GDM1 (cell line): ENCODE measurements at places on chromosomes 1 and 21.

DNA sequence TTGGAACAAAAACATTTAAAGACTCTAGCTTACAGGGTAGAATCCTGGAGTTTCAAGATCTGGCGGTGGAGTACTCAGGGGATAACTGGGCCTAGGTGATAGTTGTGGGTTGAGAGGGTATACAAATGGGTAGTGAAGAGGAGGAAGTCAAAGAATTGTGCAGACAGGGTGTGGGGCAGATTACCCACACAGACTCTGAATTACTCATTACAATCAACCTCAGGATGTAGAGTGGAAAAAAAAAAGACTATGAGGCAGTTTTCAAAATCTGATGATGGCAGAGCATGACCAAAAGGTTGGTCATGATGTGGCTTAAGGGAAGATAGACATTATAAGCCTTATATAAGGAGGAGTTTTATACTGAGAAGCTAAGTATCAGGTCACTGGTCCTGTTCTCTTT is 44.1 kb upstream of the GLIS1 start:
- DNase-seq = no peak

DNA sequence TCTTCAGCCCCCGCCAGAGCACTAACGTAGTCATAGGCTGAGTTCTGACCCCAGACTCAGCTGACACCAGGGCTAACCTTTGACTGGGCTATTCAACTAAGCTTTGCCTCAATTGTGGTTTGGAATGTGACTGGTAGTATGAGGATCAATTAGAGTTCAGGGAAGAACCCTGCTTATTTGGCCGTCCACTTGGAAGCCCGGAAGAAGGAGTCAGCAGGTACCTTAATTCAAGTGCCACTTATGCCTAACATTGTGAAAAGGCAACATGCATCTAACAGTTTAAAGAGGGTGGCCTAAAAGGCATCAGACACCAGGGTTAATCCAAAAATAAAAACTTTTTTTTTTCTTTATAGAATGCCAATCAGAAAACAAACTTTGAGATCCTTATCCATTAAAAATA is 92.3 kb downstream of the BEND5 start:
- no peak for DNase-seq

- no peak for DNase-seq
These were observed 152.2 kb downstream of the HIVEP3 start for GRCh38 chr1:41766546-41766945.

GRCh38 chr1:172821609-172822274 is 162.8 kb downstream of the FASLG start:
- peak; percentile 7 for DNase-seq

DNA sequence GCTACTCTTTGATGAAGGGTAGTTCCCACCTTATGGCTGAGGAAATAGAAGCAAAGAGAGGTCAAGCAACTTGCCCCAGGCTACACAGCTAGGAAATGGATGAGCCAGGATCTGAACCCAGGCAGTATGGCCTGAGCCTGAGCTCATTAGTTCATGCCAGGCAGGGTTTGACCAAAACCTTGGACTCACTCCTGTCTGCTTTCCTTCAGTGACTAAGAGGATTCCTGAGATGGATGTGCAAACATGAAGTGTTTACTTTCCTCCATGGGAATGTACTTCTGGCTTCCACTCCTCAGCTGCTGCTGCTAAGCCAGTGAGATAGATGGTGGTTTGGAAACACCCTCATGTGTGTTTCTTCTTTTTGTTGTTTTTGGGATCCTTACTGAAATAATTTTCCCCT is 35.1 kb upstream of the ERRFI1 start:
- no peak for DNase-seq

DNA sequence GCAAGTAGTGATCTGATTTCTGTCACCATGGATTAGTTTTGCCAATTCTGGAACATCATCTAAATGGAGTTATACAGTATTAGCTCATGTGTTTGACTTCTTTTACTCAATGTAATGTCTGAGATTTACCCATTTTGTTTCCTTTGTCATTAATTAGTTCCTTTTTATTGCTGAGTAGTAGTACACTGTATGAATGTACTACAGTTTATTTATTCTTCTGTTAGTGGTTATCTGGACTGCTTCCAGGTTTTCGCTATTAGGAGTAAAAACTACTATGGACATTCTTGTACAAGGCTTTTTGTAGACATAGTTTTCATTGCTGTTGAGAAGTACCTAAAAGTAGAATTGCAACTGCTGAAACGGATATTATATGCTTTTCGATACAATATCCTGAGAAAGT is 14.1 kb downstream of the SUCO start:
- DNase-seq = no peak

- DNase-seq = no peak
These were observed 69.5 kb downstream of the WDR4 start for GRCh38 chr21:42809577-42810475.
